ENCODE measurements at places on chromosomes 1 and 21.

GRCh38 chr1:211172657-211173056, 38.7 kb upstream of the KCNH1 start:
- no peak for DNase-seq

DNA sequence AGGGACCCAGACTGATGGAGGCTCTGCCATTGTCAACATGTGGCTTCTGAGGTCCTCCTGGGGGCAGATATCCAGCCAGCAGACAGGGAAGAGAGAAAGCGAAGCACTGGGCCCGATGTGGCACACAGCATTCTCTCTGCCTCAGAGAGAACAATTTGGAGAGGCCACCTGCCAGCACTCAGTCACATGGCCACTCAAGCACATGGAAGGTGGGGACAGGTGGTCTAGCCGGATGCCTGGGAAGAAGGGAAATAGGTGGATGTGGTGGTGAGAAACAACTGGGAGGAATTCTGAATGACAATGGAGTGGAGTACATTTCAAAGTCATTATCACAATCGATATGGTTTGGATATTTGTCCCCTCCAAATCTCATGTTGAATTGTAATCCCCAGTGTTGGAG, 109.0 kb downstream of the UBE2U start:
- DNase-seq = no peak

DNA sequence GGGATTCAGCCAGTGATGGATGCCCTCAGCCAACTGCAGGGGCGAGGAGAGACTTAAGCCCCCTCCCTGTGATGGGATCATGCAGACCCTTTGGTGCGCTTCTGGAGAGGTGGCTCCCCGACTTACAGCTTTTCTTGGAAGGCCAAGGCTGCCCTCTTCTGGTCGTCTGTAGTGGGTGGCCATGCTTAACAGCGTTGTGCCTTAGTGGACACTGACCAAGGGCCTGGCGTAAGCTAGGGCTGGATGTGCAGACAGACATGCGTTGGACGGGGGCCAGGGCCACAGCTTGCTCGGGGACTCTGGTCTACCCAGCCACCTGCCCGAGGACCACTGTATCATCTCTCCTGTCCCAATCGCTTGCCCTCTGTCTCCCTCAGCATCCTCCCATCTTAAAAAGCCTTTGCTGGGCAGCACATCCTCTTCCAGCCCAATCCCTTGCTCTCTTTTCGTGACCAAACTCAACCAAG, 5.5 kb downstream of the AZIN2 start:
- DNase-seq = peak; percentile 48

- DNase-seq = no peak
These were observed 16.8 kb downstream of the VCAM1 start for GRCh38 chr1:100736324-100736723.

DNA sequence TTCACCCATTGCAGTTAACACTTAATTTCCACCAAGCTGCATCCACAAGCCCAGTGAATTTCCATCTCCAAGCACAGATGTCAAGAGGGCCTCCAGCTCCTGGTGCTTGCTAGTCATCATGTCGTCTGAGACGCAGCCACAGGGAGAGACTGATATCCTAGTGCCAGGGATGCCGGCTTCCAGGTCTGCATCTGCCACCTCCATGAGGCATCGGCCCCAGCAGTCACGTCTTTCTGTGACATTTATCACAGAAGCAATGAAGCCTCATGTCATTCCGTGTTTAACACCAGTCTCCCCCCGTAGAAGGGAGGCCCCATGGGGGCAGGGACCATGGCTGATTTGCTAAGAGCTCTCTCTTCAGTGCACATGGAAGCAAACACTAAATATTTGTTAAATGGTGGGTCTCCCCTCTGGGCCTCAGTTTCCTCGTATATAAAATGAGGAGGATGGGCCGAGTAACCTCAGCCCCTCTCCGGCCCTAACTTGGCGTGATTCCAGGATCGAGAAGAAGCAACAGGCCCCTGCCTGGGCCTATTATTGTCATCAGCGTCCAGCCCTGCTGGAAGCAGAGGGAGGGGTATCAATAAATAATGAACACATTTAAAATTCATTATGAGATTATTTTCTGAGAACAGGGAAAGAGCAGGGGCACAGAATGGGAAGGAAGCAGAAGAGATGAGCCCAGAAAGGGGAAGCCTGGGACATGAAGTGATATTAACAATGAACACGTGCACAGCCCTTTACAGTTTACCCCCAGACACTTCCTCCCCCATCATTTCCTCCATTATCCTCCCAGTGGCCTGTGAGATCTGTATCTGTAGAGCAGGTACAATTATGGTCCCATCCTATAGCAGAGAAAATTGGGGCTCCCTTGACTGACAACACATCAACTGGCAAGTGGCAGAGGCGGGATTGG, 837 bp upstream of the C1QB start:
- DNase-seq = no peak

- peak; percentile 73 for DNase-seq
These were observed 898 bp downstream of the MFSD2A start for GRCh38 chr1:39955547-39956539.

DNA sequence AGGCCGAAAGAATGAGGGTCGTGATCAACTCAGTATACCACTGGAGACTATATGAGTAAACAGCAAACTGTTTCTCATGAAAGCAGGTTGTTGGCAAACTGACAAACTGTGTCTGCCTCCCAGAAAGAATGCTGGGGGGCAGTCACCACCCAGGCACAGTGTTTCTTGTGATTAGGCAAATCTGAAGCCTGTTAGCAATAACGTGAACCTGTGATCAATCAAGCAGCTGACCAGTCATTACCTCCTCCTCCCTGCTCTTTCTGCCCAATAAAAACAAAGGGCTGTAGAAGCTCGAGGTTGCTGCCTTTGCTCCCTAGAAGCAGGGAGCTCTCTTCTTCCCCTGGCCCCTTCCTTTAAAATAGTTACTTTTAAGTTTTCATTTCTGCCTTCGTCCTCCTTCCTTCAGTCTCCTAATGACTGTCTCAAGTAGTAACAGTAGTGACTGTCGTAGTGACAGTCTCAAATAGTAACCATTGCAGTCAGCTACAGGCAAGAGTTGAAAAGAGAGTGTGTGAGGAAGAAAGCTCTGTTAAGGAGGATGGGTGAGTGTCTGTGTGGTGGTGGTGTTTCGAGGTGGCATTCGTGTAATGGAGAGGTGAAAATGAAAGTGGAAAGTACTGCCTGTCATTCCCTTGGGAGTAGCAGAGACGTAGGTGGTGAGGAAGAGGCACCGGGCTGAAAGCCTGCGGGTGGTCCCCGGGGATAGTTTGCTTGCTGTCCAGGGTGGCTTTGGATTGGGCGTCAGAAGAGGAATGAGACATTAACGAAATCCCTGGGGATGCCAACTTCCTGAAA, 14.5 kb downstream of the HHAT start:
- DNase-seq = peak; percentile 87

GRCh38 chr1:169565335-169566271, 20.7 kb downstream of the F5 start:
- no peak for DNase-seq

- DNase-seq = no peak
These were observed 36.1 kb upstream of the RUNX3 start for GRCh38 chr1:24966121-24966723.

- DNase-seq = no peak
These were observed 174 bp downstream of the SH3BP5L start for GRCh38 chr1:248825573-248825908.
